ENCODE measurements at places on chromosomes 12 and 14.

DNA sequence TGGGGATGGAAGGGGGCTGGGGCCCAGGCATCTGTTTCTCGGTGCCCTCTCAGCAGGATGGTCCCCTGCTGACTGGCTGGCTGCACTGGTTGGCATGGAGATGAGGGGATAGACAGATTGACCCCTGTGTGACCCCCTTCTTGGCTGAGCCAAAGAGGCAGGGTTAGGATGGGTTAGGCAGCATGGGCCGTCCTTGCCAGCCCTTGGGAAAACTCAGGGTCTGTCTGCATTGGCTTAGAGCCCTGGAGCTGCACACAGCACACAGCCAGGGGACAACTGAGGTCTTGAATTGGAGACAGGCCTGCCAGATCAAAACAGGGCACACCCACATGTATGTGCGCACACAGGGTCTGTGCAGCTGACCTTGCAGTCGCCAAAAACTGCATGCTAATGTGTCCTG, 11.2 kb upstream of the LRP1-AS start:
- DNase-seq, result no peak

- no peak for DNase-seq
These were observed 283.5 kb downstream of the KSR2 start for GRCh38 chr12:117685110-117685926.

GRCh38 chr12:18753481-18754123, 15.7 kb downstream of the CAPZA3 start:
- DNase-seq, result no peak

DNA sequence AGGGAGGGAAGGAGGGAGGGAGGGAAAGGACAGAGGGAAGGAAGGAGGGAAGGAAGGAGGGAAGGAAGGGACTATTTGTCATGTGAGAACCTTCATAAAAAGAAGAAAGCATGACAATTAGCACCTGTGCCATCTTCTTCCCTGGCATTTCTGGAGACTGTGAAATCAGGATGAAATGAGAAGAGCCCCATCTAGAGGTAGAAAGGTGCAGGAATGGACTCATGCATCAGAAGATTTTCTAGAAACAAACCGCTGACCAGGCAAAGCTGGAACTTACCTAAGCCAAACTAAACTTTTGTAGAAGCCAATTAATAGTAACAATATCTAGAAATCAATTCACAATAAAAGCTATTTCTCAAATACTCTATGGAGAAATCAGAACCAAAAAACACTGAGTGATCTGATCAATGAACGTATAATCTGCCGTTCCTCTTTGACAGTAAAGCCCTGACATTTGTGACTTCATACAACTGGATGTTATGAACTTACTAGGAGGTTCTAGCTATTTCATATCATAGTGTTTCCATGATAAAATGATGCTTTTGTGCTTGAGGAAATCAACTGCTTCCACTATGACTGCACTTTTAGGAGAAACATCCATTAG, 24.4 kb upstream of the CRACR2A start:
- DNase-seq, result no peak

DNA sequence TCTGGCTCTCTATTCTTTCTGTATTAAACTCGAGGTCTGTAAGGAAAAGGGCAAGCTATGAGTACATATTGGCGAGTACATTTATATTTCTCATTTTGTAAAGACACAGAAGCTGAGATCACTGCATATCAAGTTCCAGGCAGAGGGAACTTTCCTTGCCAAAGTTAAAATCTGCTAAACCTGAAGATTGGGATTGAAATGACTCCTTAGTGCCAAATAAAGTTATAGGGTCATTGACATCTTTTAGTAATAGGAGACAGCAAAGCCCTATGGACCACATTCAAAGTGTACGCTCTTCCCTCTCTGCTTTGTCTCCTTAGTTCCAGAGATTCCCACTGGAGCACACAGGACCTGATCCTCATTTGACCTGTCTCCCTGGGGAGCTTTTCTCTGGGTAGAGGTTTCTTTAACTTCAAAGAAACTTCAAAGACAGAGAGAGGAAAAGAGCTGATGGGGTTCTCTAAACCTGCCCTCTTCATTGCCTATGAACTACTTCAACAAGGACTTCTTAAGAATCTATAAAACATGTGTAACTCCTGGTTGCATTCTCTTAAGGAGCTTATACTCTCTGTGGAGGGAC, 42.6 kb upstream of the PTPRR start:
- no peak for DNase-seq

GRCh38 chr14:66377574-66377973, 108.6 kb upstream of the CCDC196 start:
- no peak for DNase-seq

DNA sequence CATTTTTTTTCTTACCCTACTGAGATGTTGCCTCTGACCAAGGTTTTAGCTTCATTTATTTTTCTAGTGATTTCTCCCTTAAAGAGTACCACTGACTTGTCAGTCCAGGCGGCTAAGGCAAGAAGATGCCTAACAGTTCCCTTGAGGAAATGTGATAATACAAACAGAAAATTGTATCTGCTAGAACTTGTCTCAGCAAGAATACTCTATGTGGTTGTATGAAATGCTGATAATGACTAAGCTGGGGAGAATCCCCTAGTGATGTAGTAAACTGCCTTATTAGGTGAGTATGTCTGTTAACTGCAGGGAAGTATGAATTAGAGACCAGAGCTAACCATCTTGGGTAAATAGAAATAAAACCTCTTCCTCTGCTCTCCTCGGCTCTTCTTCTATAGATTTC, 6.7 kb downstream of the C12orf54 start:
- DNase-seq, result no peak

DNA sequence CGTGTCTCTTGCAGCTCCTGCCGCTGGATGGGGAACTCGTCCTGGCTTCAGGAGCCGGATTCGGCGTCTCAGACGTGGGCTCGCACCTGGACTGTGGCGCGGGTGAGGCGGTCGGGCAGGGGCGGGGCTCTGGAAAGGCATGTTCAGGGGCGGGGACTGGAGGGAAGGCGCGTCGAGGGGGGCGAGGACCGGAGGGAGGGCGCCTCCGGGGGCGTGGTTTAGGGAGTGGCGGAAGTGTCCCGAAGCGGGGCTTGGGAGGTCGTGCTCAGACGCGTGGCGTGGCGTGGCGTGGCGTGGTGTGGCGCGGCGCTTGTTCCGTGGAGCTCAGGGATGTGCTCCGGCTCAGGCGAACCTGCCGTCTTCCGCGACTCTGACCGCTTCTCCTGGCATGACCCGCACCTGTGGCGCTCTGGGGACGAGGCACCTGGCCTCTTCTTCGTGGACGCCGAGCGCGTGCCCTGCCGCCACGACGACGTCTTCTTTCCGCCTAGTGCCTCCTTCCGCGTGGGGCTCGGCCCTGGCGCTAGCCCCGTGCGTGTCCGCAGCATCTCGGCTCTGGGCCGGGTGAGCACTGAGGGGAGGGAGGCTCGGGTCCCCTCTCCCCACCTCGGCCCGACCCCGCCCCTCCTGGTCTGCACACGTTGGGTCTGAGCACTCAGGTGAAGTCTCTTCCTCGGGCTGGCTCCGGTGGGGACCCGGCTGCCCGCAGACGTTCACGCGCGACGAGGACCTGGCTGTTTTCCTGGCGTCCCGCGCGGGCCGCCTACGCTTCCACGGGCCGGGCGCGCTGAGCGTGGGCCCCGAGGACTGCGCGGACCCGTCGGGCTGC, 6.2 kb downstream of the AMN start:
- peak; percentile 88 for DNase-seq

GRCh38 chr12:79644274-79645234, 46.2 kb downstream of the PAWR start:
- no peak for DNase-seq

DNA sequence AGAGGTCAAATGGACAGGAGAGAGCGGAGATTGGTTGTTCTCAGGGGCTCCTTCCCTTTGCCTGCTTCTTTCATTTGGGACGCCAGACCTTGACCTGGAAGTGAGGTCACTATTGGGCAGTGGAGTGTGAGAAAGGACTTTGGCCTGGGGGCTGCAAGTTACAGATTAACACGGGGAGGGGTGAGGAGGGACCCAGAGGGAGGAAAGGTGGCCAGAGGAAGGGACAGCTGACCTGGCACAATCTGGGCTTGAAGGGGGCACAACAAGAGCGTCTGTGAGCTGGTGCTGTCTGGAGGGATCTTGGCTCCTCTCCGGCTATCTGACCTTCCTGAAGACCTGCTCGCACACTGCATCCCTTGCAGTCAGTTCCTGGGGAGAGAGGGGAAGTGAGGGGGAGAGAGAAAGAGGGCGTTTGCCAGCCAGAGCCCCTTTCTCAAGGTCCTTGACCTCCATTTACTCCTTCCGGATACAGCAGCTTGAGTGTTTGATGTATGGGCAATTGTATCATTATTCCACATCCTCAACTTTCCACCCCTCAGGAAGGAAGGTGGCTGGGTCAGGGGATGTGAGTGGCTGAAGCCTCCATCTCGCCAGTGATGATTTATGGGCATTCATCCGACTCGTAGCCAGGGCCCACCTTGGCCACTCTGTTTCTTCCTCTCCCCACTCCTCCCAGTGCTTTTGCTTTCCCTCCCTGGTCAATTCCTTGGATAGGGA, 4.7 kb downstream of the RBP5 start:
- no peak for DNase-seq

DNA sequence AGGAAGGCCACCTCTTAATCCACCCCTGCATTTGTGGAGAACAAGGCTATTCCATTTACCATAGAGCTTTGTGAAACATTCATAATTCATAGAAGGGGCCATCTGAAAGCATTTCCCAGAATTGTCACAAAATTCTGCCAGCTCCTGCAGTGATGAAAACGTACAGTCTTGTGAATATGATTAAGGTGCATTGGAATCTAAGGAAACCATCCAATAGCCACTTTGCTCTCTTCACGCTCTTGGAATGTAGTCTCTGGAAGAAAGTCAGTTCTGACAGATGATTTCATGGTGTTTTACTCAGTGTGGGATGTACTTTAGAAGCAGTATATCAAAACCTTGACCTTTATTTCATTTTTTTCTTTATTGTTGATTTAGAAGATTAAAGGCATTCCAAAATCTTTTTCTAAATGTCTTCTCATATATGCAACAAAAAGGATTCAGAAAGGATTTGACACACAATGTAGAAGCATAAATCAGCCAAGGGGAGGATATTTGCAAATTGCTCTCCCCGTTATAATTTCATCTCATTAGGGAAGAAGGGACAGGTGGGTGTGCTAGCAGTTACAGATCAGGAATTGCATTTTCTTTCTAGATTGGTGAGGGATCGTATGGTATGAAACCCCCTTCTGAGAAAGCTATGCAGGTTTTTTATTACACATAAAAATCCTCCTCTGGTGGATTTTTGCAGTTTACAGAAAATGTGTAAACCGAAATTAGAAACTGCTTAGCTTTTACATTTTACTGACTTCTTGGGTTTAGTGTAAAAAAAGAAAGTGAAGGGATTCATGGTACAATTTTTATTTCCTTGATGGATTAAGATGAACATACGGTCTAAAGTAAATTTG, 390.2 kb downstream of the LRIG3 start:
- DNase-seq, result no peak

DNA sequence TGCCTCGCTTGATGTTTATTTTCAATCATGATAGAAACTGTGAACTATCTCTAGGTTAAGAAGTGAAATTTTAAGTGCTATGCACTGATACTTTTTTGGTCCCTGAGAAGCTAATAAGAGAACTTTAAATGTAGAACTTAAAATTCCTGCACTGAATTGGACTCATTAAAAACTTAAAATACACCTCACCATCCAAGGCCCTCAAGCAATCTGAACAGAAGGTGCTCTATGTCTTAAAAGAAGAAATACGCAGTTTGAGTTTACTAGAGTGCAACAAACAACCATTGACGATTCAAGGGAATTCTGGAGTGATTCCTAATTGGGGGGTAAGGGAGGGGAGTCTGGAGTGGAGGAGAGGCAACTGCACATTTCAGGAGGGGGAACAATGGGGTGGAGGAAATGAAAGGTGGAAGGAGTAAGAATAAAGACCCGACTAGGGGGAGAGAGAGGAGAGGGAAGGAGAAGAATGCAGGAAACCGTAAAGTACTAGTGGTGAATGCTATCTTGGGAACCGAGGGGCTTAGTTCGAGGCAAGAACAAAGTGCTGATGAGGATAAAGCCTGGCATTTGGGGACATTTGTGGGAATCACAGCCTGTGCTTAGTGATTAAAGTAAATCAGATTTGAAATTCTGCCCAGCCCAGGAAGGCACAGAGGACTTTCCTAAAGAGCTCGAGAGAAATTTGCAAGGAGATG, 389.7 kb downstream of the AACS start:
- no peak for DNase-seq

DNA sequence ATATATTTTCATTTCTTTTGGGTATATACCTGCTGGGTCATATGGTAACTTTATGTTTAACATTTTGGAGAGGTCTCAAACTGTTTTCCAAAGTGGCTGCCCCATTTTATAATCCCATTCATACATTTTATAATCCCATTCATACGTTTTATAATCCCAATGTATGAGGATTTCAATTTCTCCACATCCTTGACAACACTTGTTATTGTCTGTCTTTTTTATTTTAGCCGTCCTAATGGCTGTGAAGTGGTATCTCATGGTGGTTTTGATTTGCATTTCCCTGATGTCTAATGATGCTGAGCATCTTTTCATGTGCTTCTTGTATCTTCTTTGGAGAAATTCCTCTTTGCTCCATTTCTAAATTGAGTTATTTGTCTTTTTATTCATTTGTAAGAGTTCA, 6.7 kb upstream of the CFL2 start:
- DNase-seq, result no peak

DNA sequence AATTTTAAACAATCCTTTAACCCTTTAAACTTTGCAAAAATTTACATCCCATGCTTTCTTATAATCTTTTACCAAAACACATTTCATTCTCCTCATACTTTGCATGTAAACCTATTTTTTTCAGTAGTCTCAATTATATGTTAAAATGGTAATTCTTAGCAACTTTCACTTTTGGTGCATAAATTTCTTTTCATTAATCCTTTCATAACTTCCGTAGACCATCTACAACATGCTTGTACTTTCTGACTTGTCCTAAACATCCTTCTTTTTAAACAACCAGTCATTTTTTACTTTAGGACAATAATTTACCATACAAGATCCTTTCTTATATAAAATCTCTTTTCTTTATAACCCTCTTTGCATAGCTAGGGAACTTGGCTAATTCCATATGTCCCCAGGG, 19.5 kb downstream of the CCDC91 start:
- no peak for DNase-seq

GRCh38 chr14:35632676-35633075, 98.7 kb downstream of the INSM2 start:
- DNase-seq, result no peak

- no peak for DNase-seq
These were observed 707 bp upstream of the MED6 start for GRCh38 chr14:70601162-70601561.

- DNase-seq, result peak; percentile 74
These were observed 9.3 kb downstream of the PGF start for GRCh38 chr14:74945852-74946658.

DNA sequence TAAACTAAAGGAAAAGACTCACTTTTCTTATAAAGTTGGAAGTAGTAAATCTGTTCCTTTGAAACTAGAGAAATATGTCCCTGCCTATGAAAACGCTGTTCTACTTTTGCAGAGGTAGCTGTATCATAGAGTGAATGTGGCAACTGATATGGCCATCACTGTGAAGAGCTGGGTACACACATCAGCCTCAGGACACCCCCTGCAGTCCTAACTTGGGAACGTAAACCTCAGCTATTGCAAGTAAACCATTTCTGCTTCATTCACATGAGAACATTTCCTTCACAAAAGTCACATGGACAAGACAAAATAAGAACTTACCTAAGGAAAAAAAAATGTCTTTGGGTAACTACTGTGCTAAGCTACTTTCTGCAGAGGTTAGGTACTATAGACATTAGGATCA, 233.3 kb upstream of the PPFIA2 start:
- DNase-seq, result peak; percentile 23

GRCh38 chr14:68384881-68385280, 408.0 kb downstream of the ZFP36L1 start:
- no peak for DNase-seq

GRCh38 chr12:114598111-114598510, 85.9 kb downstream of the TBX3 start:
- no peak for DNase-seq
